ENCODE measurements at places on chromosomes 13 and 19. TPM values are rescaled to one million over a fixed set of nuclear protein-coding genes. Genes with fewer than 3 reads are reported as not detected.

DNA sequence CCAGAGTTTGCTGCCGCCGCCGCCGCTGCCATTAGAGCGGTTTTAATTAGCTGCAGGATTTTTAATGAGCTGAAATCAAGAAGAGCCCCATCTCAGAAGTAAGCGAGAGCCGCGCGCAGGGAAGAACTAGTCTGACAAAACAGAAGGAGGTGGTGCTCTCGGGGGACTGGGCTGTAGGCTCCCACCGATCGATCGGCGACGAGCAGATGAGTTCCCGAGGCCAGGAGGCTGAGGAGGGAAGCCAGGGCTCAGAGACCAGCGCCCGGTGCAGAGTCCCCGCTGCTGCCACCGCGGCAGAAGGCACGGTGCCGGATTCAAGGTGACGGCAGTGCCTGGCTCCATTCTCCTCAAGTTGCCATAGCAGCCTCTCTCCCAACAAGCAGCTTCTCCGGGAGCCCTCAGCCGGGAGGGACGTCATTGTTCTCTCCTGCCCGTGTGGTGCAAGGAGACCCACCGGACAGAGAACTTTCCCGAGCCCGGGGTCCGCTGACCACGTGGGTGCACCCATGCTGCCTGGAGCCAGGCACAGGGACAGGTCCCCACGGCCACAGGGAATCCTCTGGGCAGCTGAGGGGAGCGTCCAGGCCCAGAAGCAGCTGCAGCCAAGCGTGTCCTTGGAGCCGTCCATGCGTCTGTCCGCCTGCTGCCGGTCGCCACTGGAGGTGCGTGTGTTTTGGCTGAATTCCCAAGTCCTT lies 62.9 kb downstream of the CHST8 start:
- no peak overlapping the region for H3K27ac ChIP-seq
- no peaks in the 10 kb centered on the region for H3K4me1 ChIP-seq
- DNase-seq = no peak
- H3K27me3 ChIP-seq = peaks cover 8% of the 10 kb centered on the region

FUT2 gene
- not detected for total RNA-seq

CYP4F3 gene
- not detected for total RNA-seq

DNA sequence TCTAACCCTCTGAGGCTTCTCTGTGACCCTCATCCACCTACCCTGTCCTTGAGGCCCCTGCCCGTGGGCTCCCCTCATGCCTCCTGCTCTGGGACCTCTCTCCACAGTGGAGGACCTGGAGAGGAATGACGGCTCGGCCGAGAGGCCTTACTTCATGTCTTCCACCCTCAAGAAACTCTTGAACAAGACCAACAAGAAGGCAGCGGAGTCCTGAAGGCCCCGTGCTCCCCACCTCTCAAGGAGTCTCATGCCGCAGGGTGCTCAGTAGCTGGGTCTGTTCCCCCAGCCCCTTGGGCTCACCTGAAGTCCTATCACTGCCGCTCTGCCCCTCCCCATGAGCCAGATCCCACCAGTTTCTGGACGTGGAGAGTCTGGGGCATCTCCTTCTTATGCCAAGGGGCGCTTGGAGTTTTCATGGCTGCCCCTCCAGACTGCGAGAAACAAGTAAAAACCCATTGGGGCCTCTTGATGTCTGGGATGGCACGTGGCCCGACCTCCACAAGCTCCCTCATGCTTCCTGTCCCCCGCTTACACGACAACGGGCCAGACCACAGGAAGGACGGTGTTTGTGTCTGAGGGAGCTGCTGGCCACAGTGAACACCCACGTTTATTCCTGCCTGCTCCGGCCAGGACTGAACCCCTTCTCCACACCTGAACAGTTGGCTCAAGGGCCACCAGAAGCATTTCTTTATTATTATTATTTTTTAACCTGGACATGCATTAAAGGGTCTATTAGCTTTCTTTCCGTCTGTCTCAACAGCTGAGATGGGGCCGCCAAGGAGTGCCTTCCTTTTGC lies 10.8 kb upstream of the ILF3 start:
- H3K4me1 ChIP-seq = peaks cover 41% of the 10 kb centered on the region
- peaks cover 36% of the 10 kb centered on the region for H3K36me3 ChIP-seq
- peak overlapping the region; percentile 53 for H3K4me3 ChIP-seq
- no peaks in the 10 kb centered on the region for H3K27me3 ChIP-seq

GEMIN7 gene
- 31.7 TPM for total RNA-seq

DNA sequence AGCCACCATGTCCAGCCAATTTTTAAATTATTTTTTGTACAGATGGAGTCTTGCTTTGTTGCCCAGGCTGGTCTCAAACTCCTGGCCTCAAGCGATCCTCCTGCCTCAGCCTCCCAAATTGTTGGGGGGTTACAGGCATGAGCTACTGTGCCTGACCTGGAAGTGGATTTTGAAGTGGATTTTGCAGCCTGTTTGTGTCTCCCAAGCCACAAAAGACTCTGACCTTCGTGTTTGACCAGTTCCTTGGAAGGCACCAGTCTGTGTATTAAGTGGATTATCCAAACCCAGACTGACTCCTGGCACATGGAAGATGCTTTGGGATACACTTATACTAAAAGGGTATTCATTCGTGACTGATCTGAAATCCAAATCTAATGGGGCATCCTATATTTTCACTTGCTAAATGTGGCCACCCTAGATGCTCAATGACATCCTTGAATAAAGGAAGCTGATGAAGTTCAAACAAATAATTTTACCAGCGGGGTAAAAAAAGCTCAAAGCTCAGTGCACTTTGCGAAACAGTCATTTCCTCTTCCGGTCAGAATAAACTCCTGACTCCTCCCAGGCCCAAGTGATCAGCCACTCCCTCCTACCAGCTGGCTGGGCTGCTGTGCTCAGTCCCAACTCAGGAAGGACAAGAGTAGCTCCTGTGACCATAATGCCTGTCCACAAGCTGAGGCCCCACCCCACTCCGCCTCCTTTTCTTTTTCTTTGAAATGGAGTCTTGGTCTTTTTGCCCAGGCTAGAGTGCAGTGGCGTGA lies 32.6 kb upstream of the GATAD2A start:
- peak overlapping the region; percentile 59 for H3K4me3 ChIP-seq
- no peaks in the 10 kb centered on the region for H3K36me3 ChIP-seq
- H3K4me1 ChIP-seq = peaks cover 15% of the 10 kb centered on the region
- H3K27me3 ChIP-seq = no peaks in the 10 kb centered on the region

ICAM3 gene
- total RNA-seq = 202 TPM

DNA sequence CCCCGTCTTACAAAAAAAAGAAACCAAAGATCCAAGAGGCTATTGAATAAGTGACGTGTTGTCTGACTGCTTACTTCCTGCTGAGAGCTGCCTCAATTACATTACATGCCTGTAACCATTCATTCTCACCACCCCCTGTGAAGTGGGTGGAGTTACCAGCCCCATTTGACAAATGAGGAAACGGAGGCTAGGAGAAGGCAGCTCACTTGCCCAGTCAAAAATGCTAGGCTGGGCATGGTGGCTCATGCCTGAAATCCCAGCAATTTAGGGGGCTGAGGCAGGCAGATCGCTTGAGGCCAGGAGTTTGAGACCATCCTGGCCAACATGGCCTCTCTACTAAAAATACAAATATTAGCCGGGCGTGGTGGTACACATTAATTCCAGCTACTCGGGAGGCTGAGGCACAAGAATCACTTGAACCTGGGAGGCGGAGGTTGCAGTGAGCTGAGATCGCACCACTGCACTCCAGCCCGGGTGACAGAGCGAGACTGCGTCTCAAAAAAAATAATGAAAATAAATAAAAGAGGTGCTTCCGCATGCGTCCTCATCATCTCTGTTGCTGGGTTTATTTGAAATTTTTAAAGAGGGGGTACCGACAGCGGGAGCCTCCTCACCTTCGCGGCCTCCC lies 499 bp downstream of the LSM7 start:
- H3K27ac ChIP-seq = peak overlapping the region; percentile 99
- H3K4me3 ChIP-seq = peak overlapping the region; percentile 96
- no peaks in the 10 kb centered on the region for H3K27me3 ChIP-seq
- peaks cover 38% of the 10 kb centered on the region for H3K36me3 ChIP-seq

DNA sequence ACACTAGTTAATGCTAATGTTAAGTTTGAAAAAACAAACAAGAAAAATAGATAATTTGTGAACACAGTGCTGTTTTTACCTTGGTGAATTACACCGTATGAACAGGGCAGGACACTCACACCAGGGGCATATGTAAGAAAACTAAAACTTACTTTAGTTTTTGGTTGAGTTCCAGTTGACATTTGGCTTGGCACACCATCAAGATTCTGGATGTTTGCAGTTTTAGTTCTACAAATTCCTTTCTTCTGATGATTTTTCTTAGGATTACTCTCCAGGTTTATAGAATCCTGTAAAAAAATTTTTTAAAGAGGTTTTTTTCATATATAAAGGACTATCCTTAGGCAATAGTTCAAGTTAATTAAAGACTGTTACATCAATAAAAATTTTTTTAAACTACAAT lies 238.5 kb upstream of the STARD13 start:
- no peak overlapping the region for H3K27ac ChIP-seq
- no peaks in the 10 kb centered on the region for H3K36me3 ChIP-seq
- no peaks in the 10 kb centered on the region for H3K27me3 ChIP-seq
- DNase-seq = no peak
- H3K4me1 ChIP-seq = peaks cover 6% of the 10 kb centered on the region

GRCh38 chr13:49641801-49642291 lies 13.5 kb downstream of the ARL11 start:
- no peak overlapping the region for H3K27ac ChIP-seq
- H3K27me3 ChIP-seq = no peaks in the 10 kb centered on the region

CHST8 gene
- total RNA-seq = not detected

DNA sequence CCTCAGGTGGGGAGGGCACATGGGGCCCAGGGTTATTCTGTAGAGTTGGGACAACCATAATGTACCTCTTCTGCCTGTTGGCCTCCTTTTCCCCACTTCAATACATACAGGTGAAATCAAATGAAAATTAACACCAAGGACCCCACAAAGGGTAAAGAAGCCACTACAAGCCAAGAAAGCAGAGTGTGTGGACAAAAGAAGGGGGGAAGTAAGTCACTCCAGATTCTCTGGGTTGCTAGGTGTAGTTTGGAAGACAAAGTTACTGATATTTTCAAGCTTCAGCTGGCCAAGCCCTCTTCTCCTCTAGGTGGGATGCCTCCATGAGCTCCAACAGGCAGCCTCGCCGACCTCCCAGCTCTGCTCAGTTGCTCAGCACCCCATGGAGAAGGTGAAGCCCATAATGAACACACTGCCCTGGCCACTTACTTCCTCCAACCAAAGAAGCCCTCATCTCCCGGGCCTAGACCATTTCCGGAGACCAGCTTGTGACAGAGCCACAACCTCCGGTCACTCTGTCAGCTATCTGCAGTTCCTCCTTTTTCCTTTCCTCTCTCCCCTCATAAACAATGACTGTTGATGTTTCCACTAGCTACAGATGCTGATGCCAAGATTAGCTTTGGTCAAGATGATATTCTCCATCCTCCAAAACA lies 66.8 kb upstream of the MED4 start:
- no peak for DNase-seq
- no peaks in the 10 kb centered on the region for H3K36me3 ChIP-seq
- peaks cover 24% of the 10 kb centered on the region for H3K4me1 ChIP-seq
- no peak overlapping the region for H3K27ac ChIP-seq

- DNase-seq = no peak
- H3K4me1 ChIP-seq = peaks cover 3% of the 10 kb centered on the region
- no peak overlapping the region for H3K4me3 ChIP-seq
- no peaks in the 10 kb centered on the region for H3K36me3 ChIP-seq
- no peak overlapping the region for H3K27ac ChIP-seq
These were observed 1.1 kb downstream of the SLC8A2 start for GRCh38 chr19:47470447-47471195.

IGLON5 gene
- not detected for total RNA-seq

GRCh38 chr19:23394511-23394910 lies 760 bp downstream of the ZNF91 start:
- H3K36me3 ChIP-seq = peaks cover 56% of the 10 kb centered on the region
- H3K27ac ChIP-seq = peak overlapping the region; percentile 98
- peak overlapping the region; percentile 97 for H3K4me3 ChIP-seq
- no peaks in the 10 kb centered on the region for H3K27me3 ChIP-seq
- H3K4me1 ChIP-seq = peaks cover 17% of the 10 kb centered on the region

CASP14 gene
- not detected for total RNA-seq

Data from activated CD8-positive, alpha-beta T cell treated with anti-CD3 and anti-CD28 coated beads, Interleukin-2, amount 10 ng/mL, durations not matched to agents 7 days and 5 days (primary cell).